Activated CD8-positive, alpha-beta T cell treated with anti-CD3 and anti-CD28 coated beads, Interleukin-2, amount 10 ng/mL, durations not matched to agents 7 days and 5 days (primary cell): ENCODE measurements at places on chromosomes 11 and 22. TPM values are rescaled to one million over a fixed set of nuclear protein-coding genes. Genes with fewer than 3 reads are reported as not detected.

HBB gene
- total RNA-seq: not detected

NXPE4 gene
- total RNA-seq: not detected

PLET1 gene
- total RNA-seq: not detected

FOXR1 gene
- not detected for total RNA-seq

TIMM10B gene
- total RNA-seq: 35.4 TPM

NLRP14 gene
- total RNA-seq: 0.08 TPM

SGSM1 gene
- not detected for total RNA-seq

ZNF214 gene
- total RNA-seq: not detected

HORMAD2 gene
- total RNA-seq: not detected

GLB1L3 gene
- total RNA-seq: 3.8 TPM

GNG3 gene
- not detected for total RNA-seq

MYRF gene
- total RNA-seq: 2.9 TPM

SLC37A2 gene
- total RNA-seq: 0.68 TPM

IGLL1 gene
- not detected for total RNA-seq

SCUBE2 gene
- 0.65 TPM for total RNA-seq

DRG1 gene
- 84.0 TPM for total RNA-seq

AAMDC gene
- 13.0 TPM for total RNA-seq

CEND1 gene
- total RNA-seq: 0.61 TPM

KRTAP5-10 gene
- not detected for total RNA-seq

C11orf52 gene
- total RNA-seq: not detected

RHOD gene
- not detected for total RNA-seq

OTOG gene
- not detected for total RNA-seq

NELL1 gene
- total RNA-seq: not detected

NEFH gene
- 4.2 TPM for total RNA-seq

MTMR2 gene
- 27.9 TPM for total RNA-seq

HOATZ gene
- total RNA-seq: not detected

RASL10A gene
- total RNA-seq: 1.6 TPM

OR52E8 gene
- not detected for total RNA-seq

TST gene
- 8.3 TPM for total RNA-seq

VPREB3 gene
- not detected for total RNA-seq

MPZL3 gene
- total RNA-seq: 20.0 TPM
